ENCODE measurements at places on chromosomes 4 and X. TPM values are rescaled to one million over a fixed set of nuclear protein-coding genes. Genes with fewer than 3 reads are reported as not detected.

Gene NXF2
- total RNA-seq = not detected

Gene CYSLTR1
- total RNA-seq = not detected

Gene PHKA1
- total RNA-seq = 10.5 TPM

Gene SSX1
- total RNA-seq = 0.18 TPM

Gene RAPGEF2
- 46.7 TPM for total RNA-seq

Gene ASB12
- total RNA-seq = 0.78 TPM

Gene XK
- total RNA-seq = 2.2 TPM

Gene VGLL1
- not detected for total RNA-seq

Gene LRP2BP
- total RNA-seq = 0.21 TPM

Gene TDO2
- total RNA-seq = not detected

Gene GK2
- not detected for total RNA-seq

Gene ASB9
- 2.9 TPM for total RNA-seq

Gene ASMT
- 0.44 TPM for total RNA-seq

Gene CCSER1
- total RNA-seq = 1.1 TPM

Gene CHRDL1
- total RNA-seq = 7.3 TPM

Gene DEFB131A
- total RNA-seq = not detected

Gene ERCC6L
- 9.6 TPM for total RNA-seq

Gene BEX5
- 5.5 TPM for total RNA-seq

Gene ZFP92
- not detected for total RNA-seq

Gene SUPT20HL2
- not detected for total RNA-seq

Gene PHKA2
- 11.7 TPM for total RNA-seq

Gene SLC26A1
- 0.03 TPM for total RNA-seq

Gene HTR2C
- total RNA-seq = 3.2 TPM

Gene FGFBP2
- total RNA-seq = not detected

Gene SSX2
- total RNA-seq = not detected

Gene ARHGEF6
- total RNA-seq = 17.3 TPM

Gene FSTL5
- total RNA-seq = 2.2 TPM

Gene PDGFRA
- total RNA-seq = 10.8 TPM
